ENCODE measurements at places on chromosomes 4 and X. TPM values are rescaled to one million over a fixed set of nuclear protein-coding genes. Genes with fewer than 3 reads are reported as not detected.

The SSX2B gene
- not detected for total RNA-seq

The PGRMC1 gene
- total RNA-seq = 126 TPM

The DRP2 gene
- 0.49 TPM for total RNA-seq

The HPGDS gene
- not detected for total RNA-seq

The ATP1B4 gene
- not detected for total RNA-seq

The IL2 gene
- total RNA-seq = not detected

The INTU gene
- total RNA-seq = 4.5 TPM

The POF1B gene
- total RNA-seq = not detected

The DGKK gene
- total RNA-seq = not detected

The FAT4 gene
- total RNA-seq = 27.2 TPM

The PWWP3B gene
- total RNA-seq = 0.81 TPM

The MAOA gene
- total RNA-seq = 236 TPM

The SMIM10L2A gene
- total RNA-seq = under 0.01 TPM

The HMGN5 gene
- 0.16 TPM for total RNA-seq

The AFP gene
- not detected for total RNA-seq

The HS6ST2 gene
- not detected for total RNA-seq

The TMEM271 gene
- not detected for total RNA-seq

The CCNA2 gene
- 23.0 TPM for total RNA-seq

The GLRB gene
- total RNA-seq = 1.5 TPM

The ARHGAP24 gene
- total RNA-seq = 41.2 TPM

The PNMA3 gene
- 0.32 TPM for total RNA-seq

The PDE6B gene
- 0.81 TPM for total RNA-seq

The RPL10 gene
- total RNA-seq = 9,302 TPM

The SRPK3 gene
- not detected for total RNA-seq

The AMTN gene
- total RNA-seq = not detected

The XAGE1B gene
- total RNA-seq = not detected

The RHOXF2B gene
- total RNA-seq = not detected

The NUDT11 gene
- 8.3 TPM for total RNA-seq

The SERTM2 gene
- not detected for total RNA-seq

The LRP2BP gene
- 0.18 TPM for total RNA-seq

The DMD gene
- 47.3 TPM for total RNA-seq

The PIN4 gene
- 4.9 TPM for total RNA-seq

The NDP gene
- 2.6 TPM for total RNA-seq

The GRIPAP1 gene
- 10.4 TPM for total RNA-seq

Measured in cardiac atrium fibroblast (primary cell).